ENCODE measurements at places on chromosomes 12 and 14.

DNA sequence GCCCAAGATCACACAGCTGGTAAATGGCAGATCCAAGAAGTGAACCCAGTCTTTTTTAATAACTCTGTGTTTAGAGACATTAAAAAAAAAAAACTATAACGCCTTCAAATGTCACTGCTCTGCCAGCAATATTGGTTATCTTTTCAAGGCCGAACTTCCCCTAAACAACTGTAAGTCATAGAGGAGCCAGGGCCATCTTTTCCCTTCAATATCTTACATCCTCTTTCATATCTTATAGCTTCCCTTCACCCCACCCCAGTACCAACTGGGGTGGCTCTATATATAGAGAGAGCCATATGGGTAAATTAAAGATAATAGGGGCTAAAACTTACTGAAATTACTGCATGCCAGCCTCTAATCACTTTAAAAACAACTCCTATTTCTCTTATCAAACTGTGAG is 100.2 kb downstream of the STAB2 start:
- DNase-seq: no peak

GRCh38 chr12:90243211-90243610 is 534.6 kb upstream of the ATP2B1 start:
- DNase-seq: no peak

- no peak for DNase-seq
These were observed 38.9 kb downstream of the DAD1 start for GRCh38 chr14:22549981-22550673.

DNA sequence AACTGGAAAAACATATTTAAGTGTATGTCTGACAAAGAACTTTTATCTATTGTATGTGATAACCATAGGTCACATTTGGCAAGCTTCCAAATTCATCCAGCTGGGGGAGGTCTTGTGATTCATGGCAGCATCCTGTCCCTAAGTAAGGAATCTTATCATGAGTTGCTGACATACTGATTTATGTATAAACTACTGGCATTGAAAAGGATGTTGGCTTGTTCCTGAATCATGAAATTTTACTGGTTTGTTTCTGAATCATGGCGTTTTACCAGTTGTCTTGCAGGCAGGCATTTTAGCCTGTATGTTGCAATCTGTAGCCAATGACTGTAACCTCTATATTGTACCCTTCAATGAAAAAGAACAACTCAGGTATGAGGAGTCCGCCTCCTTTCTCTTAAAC is 244.8 kb downstream of the IPO8 start:
- no peak for DNase-seq

- DNase-seq: peak; percentile 96
These were observed 5.6 kb downstream of the TNFRSF1A start for GRCh38 chr12:6336079-6336888.
